Stimulated activated CD8-positive, alpha-beta memory T cell treated with anti-CD3 and anti-CD28 coated beads, Interleukin-4, amount 100 ng/mL, for 1 hour (primary cell): ENCODE measurements at places on chromosomes 2 and 18.

- no peak for DNase-seq
These were observed 1232.0 kb upstream of the FAM98A start for GRCh38 chr2:34831096-34831495.

GRCh38 chr18:13543144-13543543 lies 183.2 kb downstream of the FAM210A start:
- DNase-seq = no peak

DNA sequence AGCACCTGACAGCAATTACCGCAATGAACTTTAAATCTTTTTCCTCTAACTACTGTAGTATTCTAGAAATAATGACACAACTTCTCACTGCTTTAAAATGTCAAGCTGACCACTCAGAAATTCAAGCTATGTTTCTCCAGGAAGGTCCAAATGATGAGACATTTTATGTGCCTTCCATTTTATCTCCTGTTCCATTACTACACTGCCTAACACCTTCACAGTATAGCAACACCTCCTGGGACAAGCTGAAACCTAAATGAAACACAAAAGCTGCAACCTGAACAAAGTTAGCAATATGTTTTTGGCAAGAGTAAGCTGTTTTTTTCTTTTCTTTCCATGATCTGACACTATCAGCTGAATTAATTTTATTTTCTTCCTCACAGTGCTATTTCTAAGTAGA lies 81.9 kb downstream of the IKZF2 start:
- no peak for DNase-seq

GRCh38 chr2:61288070-61288841 lies 126.3 kb downstream of the C2orf74 start:
- DNase-seq = no peak

GRCh38 chr18:72542984-72543356 lies 1.2 kb downstream of the CBLN2 start:
- DNase-seq = no peak

DNA sequence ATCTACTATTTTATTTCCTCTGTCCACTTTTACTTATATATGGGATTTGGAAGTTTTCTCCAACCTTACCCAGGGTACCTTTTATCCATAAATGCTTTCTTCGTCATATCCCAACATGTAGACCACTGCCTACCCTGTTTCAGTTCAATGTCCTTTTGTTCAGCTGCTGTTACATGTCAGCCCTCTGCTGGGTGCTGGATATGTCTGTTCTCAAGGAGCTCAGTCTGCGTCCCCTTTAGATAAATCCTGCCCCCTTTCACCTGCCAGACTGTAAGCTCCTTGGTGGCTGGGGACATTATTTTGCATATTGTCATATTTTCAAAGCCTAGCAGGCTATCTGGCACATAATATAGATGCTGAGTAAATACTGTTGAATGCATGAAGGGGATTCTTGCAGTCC lies 53.2 kb downstream of the NEMP2 start:
- no peak for DNase-seq

GRCh38 chr2:173217116-173217840 lies 137.4 kb upstream of the CDCA7 start:
- no peak for DNase-seq

DNA sequence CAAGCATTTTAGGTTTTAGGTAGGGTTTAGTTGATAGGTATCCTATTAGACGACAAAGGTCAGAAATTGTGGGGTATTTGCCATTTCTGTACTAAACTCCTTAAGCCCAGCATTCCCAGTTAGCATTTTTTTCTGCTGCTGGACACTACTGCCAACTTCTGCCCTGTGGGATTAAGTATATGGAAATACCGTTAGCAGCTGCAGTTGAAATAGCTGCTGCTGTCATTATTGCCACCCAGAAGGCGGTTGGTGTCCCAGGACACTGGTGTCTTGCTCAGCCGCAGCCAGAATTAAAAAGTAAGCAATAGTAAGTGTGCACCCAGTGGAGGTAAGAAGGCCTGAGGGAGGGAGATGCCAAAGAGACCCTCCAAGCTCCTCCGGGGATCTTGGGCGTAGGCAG lies 1.9 kb upstream of the UXS1 start:
- DNase-seq = no peak

GRCh38 chr2:117760916-117761315 lies 53.6 kb upstream of the DDX18 start:
- no peak for DNase-seq

GRCh38 chr2:187710791-187711521 lies 156.7 kb upstream of the TFPI start:
- DNase-seq = no peak

- no peak for DNase-seq
These were observed 63.4 kb upstream of the SP5 start for GRCh38 chr2:170651624-170652325.

GRCh38 chr2:239927424-239927981 lies 97.6 kb downstream of the NDUFA10 start:
- DNase-seq = peak; percentile 38

DNA sequence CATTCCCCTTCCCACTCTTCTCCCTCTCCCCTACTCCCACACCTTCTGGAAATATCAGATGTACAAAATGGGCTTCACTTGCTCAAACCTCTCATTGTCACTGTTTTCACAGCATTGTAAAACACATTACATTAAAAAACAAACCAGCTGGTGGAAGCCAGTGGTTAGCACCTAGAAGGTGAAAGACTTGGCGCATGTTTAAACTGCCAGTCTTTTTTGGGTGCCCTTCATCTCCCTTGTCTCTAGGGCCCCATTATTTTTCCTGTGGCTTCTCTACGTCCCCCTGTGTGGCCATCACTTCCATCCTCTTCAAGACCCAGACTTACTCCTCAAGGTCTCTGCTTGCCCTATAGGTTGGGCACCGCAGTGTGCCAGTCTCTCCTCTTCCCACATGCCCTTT lies 34.9 kb downstream of the MGAT5 start:
- DNase-seq = no peak

DNA sequence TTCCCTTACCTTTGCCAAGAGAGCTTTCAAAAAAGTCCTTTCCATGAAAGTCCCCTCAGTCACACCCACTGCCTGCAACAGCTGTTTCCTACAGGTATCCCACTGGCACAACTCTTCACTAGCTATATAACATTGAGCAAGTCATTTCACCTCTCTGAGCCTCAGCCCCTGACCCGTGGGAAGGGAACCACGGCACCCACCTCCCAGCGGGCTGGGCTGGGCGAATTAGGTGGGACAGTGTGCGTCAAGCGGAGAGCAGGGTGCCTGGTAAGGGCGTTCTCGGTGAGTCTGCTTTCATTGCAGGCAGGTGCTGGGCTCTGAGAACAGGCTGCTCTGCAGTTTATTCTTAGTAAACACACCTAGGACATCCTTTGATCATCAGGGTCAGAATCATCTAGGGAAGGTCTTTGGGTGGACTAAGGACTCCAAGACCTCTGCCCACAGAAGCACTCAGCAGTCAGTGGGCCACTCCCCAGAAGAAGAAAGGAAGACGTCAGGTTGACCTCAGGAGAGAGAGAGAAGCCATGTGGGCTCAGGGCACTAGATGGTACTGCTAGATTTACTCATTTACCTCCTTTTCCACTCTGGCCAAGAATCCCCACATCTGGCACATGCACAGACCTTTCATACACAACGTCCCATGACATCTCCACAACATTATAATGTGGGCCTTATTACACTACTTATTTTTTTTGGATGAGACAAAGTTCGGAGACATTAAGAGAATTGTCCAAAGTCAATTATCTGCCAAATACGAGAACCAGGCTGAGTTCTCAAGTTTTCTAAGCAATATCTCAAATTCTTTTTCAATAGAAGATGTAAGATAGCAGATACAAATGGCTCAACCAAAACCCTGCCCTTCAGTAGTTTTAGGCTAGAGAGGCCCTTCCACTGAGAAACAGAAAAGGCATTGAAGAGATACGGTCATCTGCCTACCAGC lies 79.9 kb downstream of the GALNT14 start:
- DNase-seq = no peak

DNA sequence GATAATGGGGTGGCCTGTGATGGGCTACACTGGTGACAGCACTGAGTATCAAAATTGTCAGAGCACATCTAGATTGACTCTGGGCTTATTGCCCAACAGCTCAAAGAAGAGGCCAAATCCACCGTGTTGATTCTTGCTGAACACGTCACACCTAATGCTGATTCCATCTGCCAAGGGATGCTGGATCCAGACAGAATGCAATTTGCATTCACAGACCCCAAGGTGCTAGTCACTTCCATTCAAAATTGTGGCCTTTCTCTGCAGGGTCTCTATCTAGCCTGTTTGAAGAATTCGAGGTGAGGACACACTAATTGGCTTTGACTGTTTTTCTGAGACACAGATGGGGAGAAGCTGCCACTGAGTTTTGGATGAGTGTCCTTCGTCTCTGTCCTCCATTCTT lies 13.5 kb upstream of the GPR39 start:
- DNase-seq = no peak

GRCh38 chr2:17772532-17772931 lies 18.6 kb downstream of the GEN1 start:
- no peak for DNase-seq

DNA sequence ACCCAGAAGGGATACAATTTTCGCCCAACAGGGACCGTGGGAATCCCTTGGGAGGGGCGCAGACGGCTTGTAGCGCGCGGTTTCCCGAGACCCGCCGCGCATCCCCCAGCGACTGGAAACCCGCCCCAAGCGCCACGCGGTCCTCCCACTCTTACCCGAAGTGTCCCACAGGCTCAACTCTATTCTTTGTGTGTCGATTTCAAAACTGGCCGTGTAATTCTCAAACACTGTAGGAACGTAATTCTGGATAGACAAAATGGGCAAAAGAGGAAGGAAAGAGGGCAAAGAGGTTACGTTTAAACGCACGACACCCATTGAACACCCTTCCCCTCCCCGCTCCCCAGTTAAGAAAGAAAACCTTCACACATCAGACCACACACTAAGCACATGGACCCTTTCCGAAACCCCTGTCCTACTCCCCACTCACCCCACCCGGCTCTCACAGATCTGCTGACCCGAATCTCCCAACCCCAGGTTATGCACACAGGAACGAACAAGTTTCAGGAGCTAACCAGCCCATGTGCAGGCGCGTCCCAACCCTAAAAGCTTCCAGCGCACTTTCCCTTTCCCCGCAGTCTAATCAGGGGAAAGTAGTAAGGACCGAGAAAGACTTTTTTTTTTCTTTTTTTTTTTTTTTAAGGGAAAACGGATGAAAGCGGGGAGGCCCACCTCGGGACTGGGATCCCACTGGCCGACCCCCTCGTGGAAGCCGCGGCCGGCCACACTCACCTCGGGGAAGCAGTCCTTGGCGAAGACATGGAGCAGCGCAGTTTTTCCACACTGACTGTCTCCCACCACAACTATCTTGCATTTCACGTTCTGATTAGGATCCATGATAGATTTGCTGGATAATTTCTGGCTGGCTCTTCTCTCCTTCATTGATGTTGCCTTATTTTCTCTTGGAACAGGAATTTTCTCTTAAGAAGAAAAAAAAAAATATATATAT lies 655 bp downstream of the RND3 start:
- no peak for DNase-seq

DNA sequence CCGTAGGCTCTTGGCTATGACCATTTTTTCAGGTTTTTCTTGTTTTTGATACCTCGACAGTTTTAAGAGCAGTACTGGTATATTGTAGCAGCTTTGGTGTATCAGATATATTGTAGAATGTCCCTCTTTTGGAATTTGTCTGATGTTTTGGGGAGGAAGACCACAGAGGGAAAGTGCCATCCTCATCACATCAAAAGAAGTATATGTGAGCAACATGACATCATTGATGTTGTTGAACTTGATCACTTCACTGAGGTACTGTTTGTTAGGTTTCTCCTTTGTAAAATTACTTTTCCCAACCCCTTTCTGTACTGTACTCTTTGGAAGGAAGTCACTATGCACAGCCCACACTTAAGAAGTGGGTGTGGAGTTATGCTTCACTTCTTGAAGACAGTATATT lies 41.0 kb downstream of the EML4 start:
- no peak for DNase-seq

- DNase-seq = no peak
These were observed 77.7 kb downstream of the MYT1L start for GRCh38 chr2:2253172-2254016.

GRCh38 chr2:232388324-232388891 lies 9.9 kb downstream of the ALPP start:
- no peak for DNase-seq

DNA sequence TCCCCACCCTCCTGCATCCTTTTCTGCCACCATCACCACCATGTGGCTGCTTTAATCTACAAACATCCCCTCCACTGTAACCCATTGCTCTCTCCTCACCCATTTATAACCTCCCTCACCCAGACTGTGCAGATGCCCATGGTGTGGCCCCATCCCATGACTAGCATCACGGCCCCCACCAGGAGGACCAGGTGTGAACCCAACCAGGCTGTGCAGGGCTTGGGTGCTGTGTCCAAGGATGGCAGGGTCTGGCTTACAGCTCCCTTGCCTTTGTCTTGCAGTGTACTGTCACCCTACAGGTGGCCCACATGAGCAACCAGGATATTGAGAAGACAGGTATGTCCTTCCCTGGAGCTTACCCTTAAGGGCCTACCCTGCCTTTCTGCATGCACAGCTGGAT lies 6.8 kb downstream of the FER1L5 start:
- no peak for DNase-seq
